Sigmoid colon (tissue), 7 donors: ENCODE measurements at places on chromosomes 7 and 10. TPM values are rescaled to one million over a fixed set of nuclear protein-coding genes. Genes with fewer than 3 reads are reported as not detected.

- DNase-seq, result no peak
Observed at GRCh38 chr10:131591936-131592335, 280.4 kb upstream of the TCERG1L start.

OLAH gene
- polyA plus RNA-seq, result not detected

GRCh38 chr10:26407406-26407969 is 30.7 kb upstream of the APBB1IP start:
- DNase-seq, result no peak

SRRM3 gene
- polyA plus RNA-seq, result 2.2 TPM

DNA sequence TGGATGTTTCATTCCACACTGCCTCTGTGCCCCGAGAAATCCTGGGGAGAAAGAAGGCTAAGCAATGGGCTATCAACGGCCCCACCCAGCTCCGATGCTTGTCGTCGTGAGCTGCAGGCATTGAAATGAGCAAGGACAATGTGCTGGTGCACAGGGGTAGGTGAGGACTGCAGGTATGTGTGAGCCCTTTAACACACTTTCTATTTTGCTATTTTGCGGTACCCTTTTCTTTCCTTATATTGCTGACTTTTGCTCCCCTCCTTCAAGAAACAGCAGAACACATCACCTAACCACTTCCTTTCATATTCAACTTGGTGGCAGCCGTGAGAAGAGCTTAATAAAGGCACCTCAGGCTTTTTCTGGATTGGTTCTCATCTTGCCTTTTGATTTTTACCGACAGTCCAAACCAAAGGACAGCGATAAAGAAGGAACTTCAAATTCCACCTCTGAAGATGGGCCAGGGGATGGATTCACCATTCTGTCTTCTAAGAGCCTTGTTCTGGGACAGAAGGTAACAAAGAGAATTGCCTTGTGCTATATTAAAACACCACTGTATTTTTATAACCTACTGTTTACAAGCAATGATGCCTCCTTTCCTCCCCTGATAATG is 39.2 kb downstream of the AIFM2 start:
- no peak for DNase-seq

GRCh38 chr7:122658856-122659255 is 40.1 kb downstream of the RNF133 start:
- no peak for DNase-seq

DNA sequence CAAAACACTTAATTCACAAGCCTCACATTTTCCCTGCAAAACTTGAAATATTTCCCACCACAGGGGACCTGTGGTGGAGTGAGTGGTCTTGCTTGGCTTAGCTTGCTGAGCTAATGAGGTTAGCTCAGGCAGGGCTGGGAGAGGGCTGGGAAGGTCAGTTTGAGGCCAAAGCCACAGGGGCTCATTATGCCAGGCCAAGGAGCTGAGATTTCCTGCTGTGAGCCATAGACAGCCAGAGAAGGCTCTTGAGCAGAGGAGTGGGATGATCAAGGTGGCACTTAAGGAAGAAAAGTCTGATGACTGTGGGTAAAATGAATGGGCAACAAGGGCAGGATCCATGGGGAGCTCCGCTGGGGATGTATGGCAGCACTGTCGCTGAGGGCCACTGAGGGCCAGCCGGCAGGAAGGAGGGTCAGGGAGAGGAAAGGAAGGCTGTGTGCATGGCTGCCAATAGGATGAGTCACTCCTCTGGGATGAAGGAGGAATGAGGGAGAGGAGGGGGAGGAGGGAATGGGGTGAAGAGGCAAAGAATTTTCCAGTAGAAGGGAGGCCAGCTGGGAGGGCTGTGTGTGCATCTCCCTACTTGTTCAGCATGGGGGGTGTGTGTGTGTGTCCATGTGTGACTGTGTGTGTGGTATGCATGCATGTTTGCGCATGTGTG is 18.7 kb upstream of the ZNF488 start:
- DNase-seq, result peak; percentile 82

STEAP1 gene
- polyA plus RNA-seq, result 6.2 TPM

H2BK1 gene
- not detected for polyA plus RNA-seq

RBP3 gene
- polyA plus RNA-seq, result not detected

HKDC1 gene
- polyA plus RNA-seq, result 19.2 TPM

- DNase-seq, result no peak
Observed at GRCh38 chr7:68258609-68259008, 1262.0 kb downstream of the TYW1 start.

ARMC10 gene
- polyA plus RNA-seq, result 13.9 TPM

CALML5 gene
- not detected for polyA plus RNA-seq

- no peak for DNase-seq
Observed at GRCh38 chr10:3398825-3399646, 226.5 kb upstream of the PITRM1 start.

- DNase-seq, result no peak
Observed at GRCh38 chr10:28559618-28560017, 26.7 kb downstream of the WAC start.

- DNase-seq, result peak; percentile 90
Observed at GRCh38 chr10:132395704-132396493, 1.1 kb upstream of the PWWP2B start.

EPO gene
- polyA plus RNA-seq, result not detected

GRCh38 chr7:135334830-135335543 is 101.3 kb downstream of the STRA8 start:
- no peak for DNase-seq

FEZF1 gene
- polyA plus RNA-seq, result not detected
